ENCODE measurements at places on chromosomes 1 and 21.

- no peaks in the 10 kb centered on the region for H3K4me1 ChIP-seq
- DNase-seq: no peak
- H3K36me3 ChIP-seq: no peaks in the 10 kb centered on the region
- no peak overlapping the region for H3K4me3 ChIP-seq
- no peak overlapping the region for H3K27ac ChIP-seq
- H3K27me3 ChIP-seq: no peaks in the 10 kb centered on the region
These were observed 139.9 kb upstream of the IGSF21 start for GRCh38 chr1:17967623-17968255.

DNA sequence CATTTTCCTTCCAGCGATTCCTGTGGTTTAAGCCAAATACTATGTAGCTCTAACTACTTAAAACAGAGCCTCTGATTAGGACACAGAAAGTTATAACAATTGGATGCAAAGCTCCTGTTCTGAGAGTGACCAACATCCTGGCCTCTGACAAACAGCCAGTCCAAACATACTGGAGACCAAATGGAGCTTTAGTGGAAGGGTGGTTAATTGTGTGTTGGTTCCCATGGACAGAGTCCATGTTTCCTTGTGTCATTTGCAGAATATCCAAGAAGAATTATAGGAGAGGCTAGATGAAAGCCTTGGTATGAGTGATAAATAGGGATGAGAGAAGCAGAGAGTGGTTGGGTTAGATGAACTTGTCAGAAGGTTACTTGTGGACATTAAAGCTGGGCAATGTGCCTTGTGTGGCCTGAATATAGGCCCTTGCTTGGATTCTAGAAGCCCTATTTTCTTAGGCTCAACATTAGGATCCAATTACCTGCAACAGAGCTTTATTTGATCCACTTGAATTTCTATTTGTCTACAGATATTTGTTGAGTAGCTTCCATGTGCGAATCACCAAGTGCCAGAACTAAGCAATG is 180.5 kb upstream of the GORAB start:
- H3K4me1 ChIP-seq: no peaks in the 10 kb centered on the region
- no peak overlapping the region for H3K27ac ChIP-seq
- DNase-seq: no peak
- no peak overlapping the region for H3K4me3 ChIP-seq

DNA sequence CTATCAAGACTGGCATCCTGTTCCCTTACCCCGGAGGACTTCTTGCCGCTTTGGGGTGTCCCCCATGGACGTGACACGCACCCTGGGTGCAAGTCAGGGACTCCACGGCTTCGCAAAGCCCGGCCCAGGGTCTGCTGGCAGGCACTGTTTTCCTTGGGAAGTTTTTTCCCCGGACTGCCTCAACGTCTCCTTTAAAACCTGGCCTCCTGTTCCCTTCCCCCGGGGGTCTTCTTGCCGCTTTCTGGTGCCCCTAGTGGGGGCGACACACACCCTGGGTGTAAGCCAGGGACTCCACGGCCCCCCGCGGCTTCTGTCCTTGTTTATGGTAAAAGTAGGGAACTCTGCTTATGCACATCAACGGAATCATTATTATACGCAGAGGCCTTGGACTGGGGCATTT is 136.6 kb downstream of the LIPI start:
- peaks cover 40% of the 10 kb centered on the region for H3K36me3 ChIP-seq
- no peaks in the 10 kb centered on the region for H3K27me3 ChIP-seq
- no peak overlapping the region for H3K4me3 ChIP-seq
- H3K4me1 ChIP-seq: no peaks in the 10 kb centered on the region
- no peak for DNase-seq

- H3K27ac ChIP-seq: no peak overlapping the region
- no peak for DNase-seq
- peaks cover 4% of the 10 kb centered on the region for H3K27me3 ChIP-seq
- H3K4me3 ChIP-seq: no peak overlapping the region
- H3K4me1 ChIP-seq: peaks cover 7% of the 10 kb centered on the region
These were observed 7.0 kb downstream of the TNFRSF18 start for GRCh38 chr1:1199141-1199960.

- H3K27ac ChIP-seq: peak overlapping the region; percentile 89
- no peak for DNase-seq
- H3K4me1 ChIP-seq: peaks cover 3% of the 10 kb centered on the region
- H3K4me3 ChIP-seq: peak overlapping the region; percentile 97
These were observed 868 bp downstream of the PPP1R12B start for GRCh38 chr1:202349206-202349928.

DNA sequence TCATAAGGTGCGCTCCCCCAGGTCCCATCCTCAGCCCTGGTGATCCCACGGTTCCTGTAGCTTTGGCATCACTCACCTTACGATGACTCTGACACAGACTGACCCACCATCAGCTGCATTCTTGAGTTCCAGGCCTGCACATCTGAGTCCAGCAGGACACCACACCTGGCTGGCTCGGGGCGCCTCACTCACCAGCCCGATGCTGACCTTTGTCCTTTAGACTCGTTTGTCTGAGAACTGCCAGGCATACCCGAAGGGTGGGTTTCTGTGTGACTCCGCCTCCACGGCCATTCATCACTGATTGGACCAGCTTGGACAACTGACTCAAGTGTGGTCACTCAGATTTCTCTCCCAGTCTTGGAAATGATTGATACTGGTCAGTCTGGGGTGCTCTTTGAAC is 129.4 kb upstream of the CSF3R start:
- H3K27me3 ChIP-seq: no peaks in the 10 kb centered on the region
- H3K4me1 ChIP-seq: no peaks in the 10 kb centered on the region
- no peak for DNase-seq
- no peak overlapping the region for H3K27ac ChIP-seq

GRCh38 chr1:235407419-235407818 is 40.2 kb downstream of the TBCE start:
- no peaks in the 10 kb centered on the region for H3K36me3 ChIP-seq
- H3K27me3 ChIP-seq: no peaks in the 10 kb centered on the region
- DNase-seq: no peak
- H3K27ac ChIP-seq: no peak overlapping the region
- no peak overlapping the region for H3K4me3 ChIP-seq

GRCh38 chr1:26239936-26240335 is 5.9 kb downstream of the CEP85 start:
- no peak overlapping the region for H3K4me3 ChIP-seq
- no peak overlapping the region for H3K27ac ChIP-seq
- H3K27me3 ChIP-seq: no peaks in the 10 kb centered on the region

GRCh38 chr1:40986328-40986783 is 6.9 kb downstream of the CTPS1 start:
- no peak overlapping the region for H3K27ac ChIP-seq
- H3K4me1 ChIP-seq: peaks cover 7% of the 10 kb centered on the region
- H3K36me3 ChIP-seq: peaks cover 81% of the 10 kb centered on the region
- no peak overlapping the region for H3K4me3 ChIP-seq
- H3K27me3 ChIP-seq: no peaks in the 10 kb centered on the region

DNA sequence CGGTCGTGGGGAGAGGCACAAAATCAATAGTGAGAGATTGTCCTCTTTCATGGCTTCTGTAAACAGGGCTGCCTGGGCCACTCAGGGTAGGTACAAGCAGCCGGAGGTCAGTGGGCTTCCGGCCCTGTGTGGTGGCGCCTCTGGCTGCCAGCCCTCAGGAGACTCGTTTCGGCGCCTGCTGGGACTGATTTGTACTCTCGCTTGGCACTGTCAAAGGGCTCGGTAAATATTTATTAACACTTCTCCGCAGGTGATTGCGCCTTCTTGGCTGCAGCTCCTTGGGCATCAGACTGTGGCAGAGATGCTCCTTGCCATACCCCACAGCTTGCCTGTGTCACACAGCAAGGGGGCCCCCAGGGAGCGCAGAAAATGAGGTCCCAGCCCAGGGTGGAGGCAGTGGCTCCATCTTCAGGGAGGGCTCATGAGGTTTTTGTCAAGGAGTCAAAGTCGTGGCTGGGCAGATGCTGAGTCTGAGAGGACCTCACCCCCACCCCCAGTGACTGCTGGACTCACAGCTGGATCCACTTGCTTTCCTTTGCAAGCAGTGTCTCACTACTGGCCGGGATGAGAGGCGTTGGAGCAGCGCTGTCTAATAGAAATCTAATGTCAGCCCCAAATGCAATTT is 262.5 kb downstream of the GRIK3 start:
- H3K36me3 ChIP-seq: no peaks in the 10 kb centered on the region
- H3K4me1 ChIP-seq: no peaks in the 10 kb centered on the region
- peaks cover 10% of the 10 kb centered on the region for H3K27me3 ChIP-seq
- DNase-seq: no peak

GRCh38 chr1:178935610-178936009 is 64.7 kb upstream of the ANGPTL1 start:
- H3K4me1 ChIP-seq: peaks cover 8% of the 10 kb centered on the region
- H3K36me3 ChIP-seq: no peaks in the 10 kb centered on the region
- no peaks in the 10 kb centered on the region for H3K27me3 ChIP-seq

DNA sequence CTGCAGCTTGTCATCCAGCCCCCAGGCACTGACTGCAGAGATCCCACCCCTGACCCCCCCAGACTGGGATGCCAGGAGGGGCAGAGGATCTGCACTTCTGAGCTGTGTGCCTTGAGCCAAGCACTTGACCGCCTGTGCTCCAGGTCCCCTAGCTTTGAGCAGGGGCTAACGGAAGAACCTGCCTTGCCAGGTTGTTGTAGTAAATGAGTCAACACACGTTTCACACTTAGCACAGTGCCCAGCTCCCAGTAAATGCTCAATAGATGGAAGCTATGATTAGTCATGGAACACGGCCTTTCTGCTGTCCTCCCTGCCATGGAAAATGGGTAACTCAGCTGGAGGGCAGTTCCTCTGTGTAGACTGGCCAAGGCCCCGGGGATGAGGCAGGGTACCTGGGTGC is 24.1 kb downstream of the IFFO2 start:
- no peaks in the 10 kb centered on the region for H3K27me3 ChIP-seq
- H3K4me1 ChIP-seq: peaks cover 72% of the 10 kb centered on the region
- no peak for DNase-seq
- H3K4me3 ChIP-seq: no peak overlapping the region
- peak overlapping the region; percentile 42 for H3K27ac ChIP-seq

DNA sequence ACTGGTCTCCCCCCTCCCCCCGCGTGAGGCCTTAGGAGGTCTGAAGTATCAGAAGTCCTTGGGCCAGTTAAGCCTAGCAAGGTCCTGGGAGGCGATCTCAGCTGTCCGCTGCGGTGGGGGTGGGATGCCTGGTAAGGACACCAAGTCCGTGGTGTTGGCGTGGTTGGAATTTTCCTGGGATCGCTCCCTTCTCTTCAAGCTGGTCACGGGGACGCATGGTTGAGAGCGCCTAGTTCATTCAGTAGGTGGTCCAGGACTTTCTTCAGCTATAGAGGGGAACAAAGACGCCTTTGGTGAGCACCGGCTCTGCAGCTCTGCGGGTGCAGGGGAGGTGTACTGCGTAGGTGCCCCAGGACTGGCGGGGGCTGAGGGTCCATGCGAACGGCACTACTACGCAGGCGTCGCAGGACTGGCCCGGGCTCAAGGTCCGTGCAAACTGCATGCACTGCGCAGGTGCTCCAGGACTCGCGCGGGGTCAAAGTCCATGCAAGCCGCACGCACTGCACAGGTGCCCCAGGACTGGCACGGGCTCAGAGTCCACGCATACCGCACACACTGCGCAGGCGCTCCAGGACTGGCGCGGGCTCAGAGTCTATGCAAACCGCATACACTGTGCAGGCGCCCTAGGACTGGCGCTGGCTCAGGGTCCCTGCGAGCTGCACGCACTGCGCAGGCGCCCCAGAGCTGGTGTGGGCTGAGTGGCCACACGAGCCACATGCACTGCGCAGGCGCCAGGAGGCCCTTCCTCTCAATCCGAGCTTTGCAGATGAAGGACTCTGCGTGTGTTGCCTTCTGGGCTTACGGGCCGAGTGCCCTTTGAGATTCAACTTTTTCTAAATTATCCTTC is 36.6 kb upstream of the HMGN1 start:
- no peak for DNase-seq
- peaks cover 15% of the 10 kb centered on the region for H3K4me1 ChIP-seq
- H3K4me3 ChIP-seq: peak overlapping the region; percentile 59
- H3K27ac ChIP-seq: peak overlapping the region; percentile 57

DNA sequence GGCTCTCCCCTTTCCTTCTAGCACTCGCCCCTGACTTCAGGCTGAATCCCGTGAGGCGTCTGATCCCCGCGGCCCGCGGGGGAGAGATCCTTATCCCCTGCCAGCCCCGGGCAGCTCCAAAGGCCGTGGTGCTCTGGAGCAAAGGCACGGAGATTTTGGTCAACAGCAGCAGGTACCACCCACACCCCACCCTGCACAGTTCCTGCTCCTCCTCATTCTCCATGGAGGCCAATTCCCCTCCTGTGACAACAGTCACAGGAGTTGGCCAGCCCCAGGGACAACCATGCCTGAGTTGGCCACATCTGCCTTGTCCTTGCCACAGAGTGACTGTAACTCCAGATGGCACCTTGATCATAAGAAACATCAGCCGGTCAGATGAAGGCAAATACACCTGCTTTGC is 20.0 kb downstream of the TMEM81 start:
- no peaks in the 10 kb centered on the region for H3K4me1 ChIP-seq
- peaks cover 8% of the 10 kb centered on the region for H3K27me3 ChIP-seq
- H3K27ac ChIP-seq: no peak overlapping the region
- no peaks in the 10 kb centered on the region for H3K36me3 ChIP-seq

- no peak for DNase-seq
- peaks cover 4% of the 10 kb centered on the region for H3K4me1 ChIP-seq
- H3K27ac ChIP-seq: peak overlapping the region; percentile 48
- peak overlapping the region; percentile 36 for H3K4me3 ChIP-seq
- no peaks in the 10 kb centered on the region for H3K36me3 ChIP-seq
- no peaks in the 10 kb centered on the region for H3K27me3 ChIP-seq
These were observed 479.3 kb upstream of the RUNX1 start for GRCh38 chr21:35528116-35529042.

DNA sequence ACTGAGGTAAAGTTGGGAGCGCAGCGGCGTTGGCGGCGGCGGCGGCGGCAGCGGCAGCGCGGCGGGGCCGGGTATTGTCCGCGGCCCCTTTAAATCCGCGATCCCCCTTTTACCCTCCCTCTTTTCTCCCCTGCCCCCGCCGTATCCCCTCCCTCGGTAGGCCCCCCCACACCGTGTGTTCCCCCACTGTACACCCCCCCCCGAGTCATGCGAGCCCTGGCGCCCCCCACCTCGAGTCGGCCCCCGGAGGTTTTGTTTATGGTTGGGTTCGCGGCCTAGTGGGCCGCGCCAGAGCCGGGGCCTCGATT is 169 bp downstream of the UBAP2L start:
- H3K27ac ChIP-seq: peak overlapping the region; percentile 98
- H3K4me3 ChIP-seq: peak overlapping the region; percentile 94
- H3K36me3 ChIP-seq: peaks cover 6% of the 10 kb centered on the region
- no peaks in the 10 kb centered on the region for H3K27me3 ChIP-seq
- H3K4me1 ChIP-seq: peaks cover 34% of the 10 kb centered on the region
- DNase-seq: no peak

- DNase-seq: no peak
- H3K36me3 ChIP-seq: no peaks in the 10 kb centered on the region
- H3K27me3 ChIP-seq: no peaks in the 10 kb centered on the region
- no peak overlapping the region for H3K4me3 ChIP-seq
- peak overlapping the region; percentile 7 for H3K27ac ChIP-seq
- peaks cover 43% of the 10 kb centered on the region for H3K4me1 ChIP-seq
These were observed 22.7 kb downstream of the SDC3 start for GRCh38 chr1:30885570-30886522.
